ENCODE measurements at places on chromosomes 16 and 17. TPM values are rescaled to one million over a fixed set of nuclear protein-coding genes. Genes with fewer than 3 reads are reported as not detected.

Gene PYDC1
- total RNA-seq, result not detected

Gene TMEM114
- total RNA-seq, result not detected

Gene B4GALNT2
- not detected for total RNA-seq

Gene CSF3
- 35.9 TPM for total RNA-seq

Gene GAS7
- total RNA-seq, result 81.5 TPM

Gene KRT23
- 0.80 TPM for total RNA-seq

Gene HS3ST4
- total RNA-seq, result not detected

Gene KCNH6
- total RNA-seq, result not detected

Gene RPUSD1
- total RNA-seq, result 16.8 TPM

Gene TMEM208
- 36.5 TPM for total RNA-seq

Gene PPP4C
- 81.1 TPM for total RNA-seq

Gene NATD1
- 17.4 TPM for total RNA-seq

Gene KIAA0753
- 9.7 TPM for total RNA-seq

DNA sequence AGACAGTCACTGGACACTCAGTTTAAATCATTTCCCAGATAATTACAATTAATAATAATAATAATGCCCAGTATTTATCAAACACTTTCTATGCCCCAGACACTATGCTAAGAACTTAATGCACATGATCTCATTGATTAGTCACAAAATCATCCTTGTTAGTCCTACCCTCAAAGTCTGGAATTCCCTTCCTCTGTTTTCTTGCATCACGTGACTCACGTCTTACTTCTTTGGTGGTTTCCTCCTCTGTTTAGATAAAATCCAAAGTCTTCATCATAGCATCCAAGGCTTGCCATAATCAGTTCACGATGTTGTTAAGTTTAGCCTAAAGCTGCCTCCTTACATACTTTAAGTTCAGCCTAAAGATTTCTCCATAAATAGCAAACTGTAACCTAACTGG lies 471.9 kb downstream of the PMP22 start:
- DNase-seq, result no peak

DNA sequence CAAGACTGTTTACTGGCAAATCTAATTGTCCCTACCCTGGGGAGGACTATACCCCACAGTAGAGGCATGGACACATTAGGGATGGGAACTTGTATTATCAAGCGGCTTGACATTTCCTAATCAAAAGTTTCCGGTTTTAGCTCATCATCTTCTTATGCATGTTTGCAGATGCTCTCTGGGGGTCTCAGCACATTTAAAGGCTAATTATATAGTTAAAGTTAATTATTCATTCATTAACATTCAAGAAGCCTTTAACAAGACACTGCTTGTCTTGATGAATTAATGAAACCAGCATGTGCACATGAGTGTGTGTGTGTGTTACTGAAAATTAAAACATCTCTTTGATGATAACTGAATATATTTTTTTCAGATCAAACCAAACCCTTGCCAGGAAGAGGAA lies 377.1 kb downstream of the GRIN2A start:
- DNase-seq, result no peak

GRCh38 chr17:951325-952132 lies 28.0 kb downstream of the NXN start:
- DNase-seq, result no peak

DNA sequence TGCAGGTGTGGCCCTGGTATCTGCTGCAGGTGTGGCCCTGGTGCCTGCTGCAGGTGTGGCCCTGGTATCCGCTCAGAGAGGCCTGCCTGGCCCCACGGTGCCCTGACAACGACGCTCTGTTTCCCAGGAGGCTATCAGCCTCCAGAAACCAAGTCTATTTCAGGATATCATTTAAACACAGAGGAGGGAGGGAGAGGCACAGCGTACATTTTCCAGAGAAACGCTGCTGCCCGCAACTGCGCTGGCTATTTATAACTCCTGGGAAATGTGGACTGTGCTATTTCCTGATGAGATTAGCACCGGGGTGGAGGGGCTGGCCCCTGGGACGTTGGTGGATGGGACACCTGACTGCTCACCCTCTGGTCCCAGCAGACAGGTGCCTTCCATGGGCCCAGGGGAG lies 22.5 kb downstream of the TIMM22 start:
- DNase-seq, result no peak

- no peak for DNase-seq
These were observed 22.1 kb downstream of the SLC47A1 start for GRCh38 chr17:19555746-19556145.

- DNase-seq, result no peak
These were observed 1.3 kb upstream of the BAIAP2 start for GRCh38 chr17:81033535-81034167.

- DNase-seq, result no peak
These were observed 5.7 kb downstream of the GGA2 start for GRCh38 chr16:23504453-23505179.

DNA sequence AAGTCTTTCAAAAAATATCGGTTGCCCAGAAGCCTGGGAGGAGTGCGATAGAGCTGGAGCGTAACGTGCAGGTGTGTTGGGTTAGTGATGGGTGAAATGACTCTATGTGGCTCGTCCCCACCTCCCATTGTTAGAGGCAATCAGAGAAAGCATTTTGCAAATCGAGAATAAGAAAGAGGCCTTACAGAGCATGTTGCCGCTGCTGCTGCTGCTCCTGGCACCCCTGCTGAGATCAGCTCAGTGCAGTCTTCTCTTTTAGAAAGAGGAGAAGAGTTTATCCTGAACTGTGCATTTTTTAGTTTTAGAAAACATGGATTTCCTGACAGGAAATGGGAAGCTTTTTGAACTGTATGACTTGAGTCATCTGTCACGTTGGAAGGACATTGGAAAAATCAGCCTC lies 774.5 kb upstream of the RBFOX1 start:
- no peak for DNase-seq

- no peak for DNase-seq
These were observed 7.8 kb downstream of the GAS2L2 start for GRCh38 chr17:35745246-35745645.

DNA sequence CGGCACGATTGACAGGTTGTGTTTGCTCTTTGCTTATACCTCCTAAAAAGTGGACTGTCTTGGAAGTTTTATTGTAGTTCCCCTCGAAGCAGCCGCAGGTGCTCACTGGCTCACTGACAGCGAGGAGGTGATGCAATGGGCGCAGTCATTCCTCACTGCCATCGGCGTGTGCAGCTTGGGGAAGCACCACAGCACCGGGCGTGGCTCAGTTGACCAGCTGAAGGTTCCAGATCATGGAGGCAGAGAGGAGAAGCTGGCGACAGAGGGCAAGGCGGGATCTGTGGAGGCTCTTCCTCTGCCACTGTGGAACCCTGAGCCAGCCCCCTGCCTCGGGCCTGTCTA lies 72.1 kb upstream of the TNRC6C start:
- no peak for DNase-seq

- DNase-seq, result no peak
These were observed 22.5 kb downstream of the ATPAF2 start for GRCh38 chr17:18016426-18016825.

DNA sequence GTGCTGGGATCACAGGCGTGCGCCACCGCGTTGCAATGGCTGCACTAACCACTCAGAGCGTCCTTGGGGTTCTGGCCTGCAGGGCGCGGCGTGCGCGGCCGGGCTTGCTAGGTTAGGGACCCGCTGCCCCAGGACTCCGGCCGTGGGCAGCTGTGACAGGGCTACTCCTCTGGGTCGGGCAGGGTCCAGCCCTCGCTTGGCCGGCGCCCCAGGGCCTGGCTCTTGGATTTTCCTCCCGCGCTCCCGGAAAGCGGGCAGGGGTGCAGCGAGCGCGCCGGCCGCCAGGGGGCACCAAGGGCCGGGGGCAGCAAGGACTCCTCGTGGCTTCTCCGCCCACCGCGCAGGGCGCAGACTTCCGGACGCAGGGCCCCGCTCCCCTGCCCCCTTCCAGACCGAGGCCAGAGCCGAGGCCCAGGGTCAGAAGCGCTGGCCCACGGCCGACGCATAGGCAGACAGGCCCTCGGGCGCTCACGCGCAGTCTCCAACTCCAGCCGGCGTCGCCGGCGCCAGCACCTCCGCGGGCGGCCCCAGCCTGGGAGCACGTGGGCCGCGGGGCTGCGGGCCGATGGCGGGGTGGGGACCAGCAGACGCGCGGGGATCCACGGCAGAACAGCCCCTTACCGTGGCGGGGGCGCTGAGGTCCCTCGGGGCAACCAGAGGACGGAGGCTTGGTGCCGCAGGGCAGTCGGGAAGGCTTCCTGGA lies 355 bp downstream of the TLE7 start:
- no peak for DNase-seq

DNA sequence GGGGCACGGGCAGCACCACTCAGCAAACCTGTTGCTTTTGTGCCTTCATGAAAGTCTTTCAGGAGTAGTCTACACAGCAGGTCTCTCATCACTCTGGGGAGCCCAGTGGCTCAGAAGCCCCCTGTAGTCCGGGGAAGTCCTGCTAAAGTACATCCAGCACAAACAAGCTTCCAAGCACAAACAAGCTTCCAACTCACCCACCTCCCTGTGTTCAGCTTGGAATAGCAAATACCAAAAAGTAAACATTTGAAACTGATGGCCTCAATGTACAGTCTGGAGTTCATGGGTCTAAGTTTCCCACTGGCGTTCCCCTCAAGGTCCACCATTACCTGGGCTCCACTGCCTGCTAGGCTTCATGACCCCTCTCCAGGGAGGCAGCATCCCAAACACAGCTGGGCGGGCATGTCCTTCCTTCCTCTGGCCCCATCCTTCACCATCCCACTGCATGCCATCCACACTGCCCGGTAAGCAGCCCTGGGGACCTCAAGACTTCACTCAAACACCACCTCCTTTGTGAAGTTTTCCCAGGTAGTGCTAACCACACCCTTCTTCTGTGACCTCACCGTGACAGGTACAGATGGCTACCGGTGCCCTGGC lies 62.8 kb upstream of the SIAH1 start:
- DNase-seq, result peak; percentile 74

DNA sequence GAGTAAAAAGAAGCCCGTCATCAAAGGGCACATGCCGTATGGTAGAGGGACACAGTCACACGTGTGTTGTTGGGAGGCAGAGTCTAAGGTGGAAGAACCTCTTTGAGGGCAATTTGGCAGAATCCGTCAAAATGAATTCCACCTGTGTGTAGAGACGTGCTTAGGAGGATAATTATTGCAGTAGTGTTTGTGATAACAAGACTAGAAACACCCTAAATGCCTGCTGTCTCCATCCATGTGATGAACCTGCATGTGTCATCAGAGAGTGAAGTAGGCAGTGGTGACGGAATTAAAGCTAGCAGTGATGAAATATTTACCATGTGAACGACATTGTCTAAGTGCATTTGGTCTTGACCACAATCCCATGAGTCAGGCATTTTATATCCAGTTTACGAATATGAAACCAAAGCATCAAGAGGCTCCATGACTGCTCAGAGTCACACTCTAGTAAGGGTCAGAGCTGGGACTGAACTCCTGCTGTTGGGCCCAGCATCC lies 61.3 kb upstream of the ADORA2B start:
- no peak for DNase-seq

DNA sequence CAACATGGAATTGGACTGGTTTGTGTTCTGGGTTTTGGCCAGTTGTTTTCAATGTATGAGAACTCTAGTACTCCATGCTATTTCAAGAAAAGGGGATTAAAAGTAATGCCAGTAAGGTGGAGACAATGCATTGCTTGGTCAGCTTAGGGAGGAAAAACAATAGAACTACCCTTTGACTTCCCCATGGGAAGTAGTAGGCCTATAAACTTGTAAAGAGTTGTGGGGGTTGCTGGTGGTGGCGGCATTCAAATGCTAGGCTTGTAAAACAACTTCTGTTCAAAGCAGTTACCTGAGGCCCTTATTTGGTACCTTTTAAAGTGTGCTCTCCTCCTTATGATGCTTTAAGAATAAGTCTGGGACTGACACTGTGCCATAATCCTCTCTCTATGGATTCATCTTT lies 9.4 kb downstream of the MAP3K3 start:
- DNase-seq, result no peak

DNA sequence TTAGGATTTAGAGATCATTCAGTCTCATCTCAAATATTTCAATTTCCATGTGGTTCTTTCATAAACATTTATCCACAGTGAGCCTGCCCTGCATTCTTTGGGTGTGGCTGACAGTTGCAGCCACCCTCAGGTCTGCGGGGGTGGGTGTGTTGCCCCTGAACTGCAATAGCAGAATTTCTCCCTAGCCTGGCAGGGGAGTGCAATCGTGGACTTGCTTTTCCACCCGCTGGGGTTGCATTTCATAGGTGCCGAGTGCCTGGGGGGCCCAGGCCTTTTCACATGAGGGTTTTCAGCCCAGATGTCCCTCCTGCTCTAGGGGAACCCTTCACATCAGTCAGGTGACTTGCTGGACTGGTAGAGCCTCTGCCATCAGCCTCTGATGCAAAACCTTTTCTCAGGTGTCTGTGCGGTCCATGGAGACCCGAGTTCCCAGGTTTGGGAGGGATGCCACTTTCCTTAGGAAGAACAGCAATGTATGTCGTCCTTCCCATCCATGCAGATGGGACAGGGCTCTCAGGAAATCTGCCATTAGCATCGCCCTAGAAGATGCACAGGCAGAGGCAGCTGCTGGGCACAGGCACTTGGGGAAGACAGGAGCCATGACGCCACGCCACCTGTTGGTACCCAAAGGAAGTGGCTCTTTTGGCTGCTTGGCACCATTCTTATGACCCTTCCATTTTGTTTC lies 2.4 kb upstream of the USP36 start:
- no peak for DNase-seq

GRCh38 chr17:34645594-34645993 lies 66.2 kb downstream of the TMEM132E start:
- DNase-seq, result no peak

GRCh38 chr17:39651923-39652586 lies 13.1 kb upstream of the TCAP start:
- no peak for DNase-seq

GRCh38 chr16:56005958-56006357 lies 130.8 kb upstream of the CES5A start:
- no peak for DNase-seq

- DNase-seq, result no peak
These were observed 9.3 kb downstream of the ZCCHC14 start for GRCh38 chr16:87483481-87483880.

DNA sequence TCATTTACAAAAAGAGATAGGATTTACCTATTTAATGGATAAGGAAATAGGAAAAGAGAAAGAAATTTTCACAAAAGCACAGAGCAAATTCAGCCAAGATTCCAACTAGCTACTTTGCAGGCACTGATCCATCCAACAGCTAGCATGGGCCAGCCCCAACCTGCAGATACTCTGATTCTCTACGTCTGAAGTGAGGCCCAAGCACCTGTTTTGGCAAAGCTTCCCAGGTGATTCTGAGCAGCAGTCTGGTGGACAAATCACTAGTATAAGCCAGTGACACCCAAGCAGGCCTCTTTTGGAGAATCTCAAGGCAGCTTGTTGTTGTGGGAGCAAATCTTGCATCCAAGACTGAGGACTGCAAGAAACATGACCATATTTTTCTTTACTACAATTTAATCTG lies 20.9 kb upstream of the CALB2 start:
- no peak for DNase-seq

- DNase-seq, result no peak
These were observed 27.7 kb downstream of the GINS2 start for GRCh38 chr16:85660843-85661739.

- no peak for DNase-seq
These were observed 9.0 kb upstream of the AMZ2 start for GRCh38 chr17:68238871-68239253.

- DNase-seq, result no peak
These were observed 26.8 kb upstream of the CAPN15 start for GRCh38 chr16:500709-501108.

GRCh38 chr17:44966348-44967025 lies 1.6 kb downstream of the C1QL1 start:
- no peak for DNase-seq
